ENCODE measurements at places on chromosomes 13 and 19. TPM values are rescaled to one million over a fixed set of nuclear protein-coding genes. Genes with fewer than 3 reads are reported as not detected.

GRCh38 chr13:48858122-48858902 lies 117.4 kb upstream of the FNDC3A start:
- H3K4me1 ChIP-seq: no peaks in the 10 kb centered on the region
- H3K36me3 ChIP-seq: no peaks in the 10 kb centered on the region
- H3K27me3 ChIP-seq: no peaks in the 10 kb centered on the region
- peak overlapping the region; percentile 10 for H3K27ac ChIP-seq

- no peak overlapping the region for H3K27ac ChIP-seq
- H3K4me1 ChIP-seq: no peaks in the 10 kb centered on the region
- no peaks in the 10 kb centered on the region for H3K27me3 ChIP-seq
- DNase-seq: no peak
- no peak overlapping the region for H3K4me3 ChIP-seq
- no peaks in the 10 kb centered on the region for H3K36me3 ChIP-seq
Measured at GRCh38 chr13:109628251-109628699, 158.1 kb downstream of the IRS2 start.

- H3K4me3 ChIP-seq: no peak overlapping the region
- DNase-seq: no peak
- peak overlapping the region; percentile 30 for H3K27ac ChIP-seq
Measured at GRCh38 chr19:11322269-11323024, 17.0 kb downstream of the RAB3D start.

GRCh38 chr13:99442273-99442895 lies 58.9 kb upstream of the TM9SF2 start:
- DNase-seq: no peak
- no peak overlapping the region for H3K27ac ChIP-seq
- H3K4me3 ChIP-seq: no peak overlapping the region
- H3K4me1 ChIP-seq: no peaks in the 10 kb centered on the region
- no peaks in the 10 kb centered on the region for H3K27me3 ChIP-seq

- H3K36me3 ChIP-seq: no peaks in the 10 kb centered on the region
- no peaks in the 10 kb centered on the region for H3K27me3 ChIP-seq
- H3K4me3 ChIP-seq: no peak overlapping the region
- no peaks in the 10 kb centered on the region for H3K4me1 ChIP-seq
Measured at GRCh38 chr13:63501702-63502101, 2086.1 kb upstream of the PCDH20 start.

GRCh38 chr19:50537769-50538230 lies 24.1 kb upstream of the ASPDH start:
- no peak overlapping the region for H3K4me3 ChIP-seq
- DNase-seq: no peak
- H3K27ac ChIP-seq: no peak overlapping the region
- H3K36me3 ChIP-seq: no peaks in the 10 kb centered on the region
- H3K4me1 ChIP-seq: no peaks in the 10 kb centered on the region

GRCh38 chr13:99057310-99057975 lies 79.6 kb upstream of the DOCK9 start:
- H3K4me3 ChIP-seq: no peak overlapping the region
- DNase-seq: no peak
- no peaks in the 10 kb centered on the region for H3K36me3 ChIP-seq
- H3K4me1 ChIP-seq: no peaks in the 10 kb centered on the region
- peak overlapping the region; percentile 9 for H3K27ac ChIP-seq
- H3K27me3 ChIP-seq: no peaks in the 10 kb centered on the region

- H3K36me3 ChIP-seq: no peaks in the 10 kb centered on the region
- no peak for DNase-seq
- no peak overlapping the region for H3K4me3 ChIP-seq
- H3K4me1 ChIP-seq: no peaks in the 10 kb centered on the region
- H3K27ac ChIP-seq: no peak overlapping the region
Measured at GRCh38 chr13:102587916-102588315, 8.9 kb upstream of the TPP2 start.

DNA sequence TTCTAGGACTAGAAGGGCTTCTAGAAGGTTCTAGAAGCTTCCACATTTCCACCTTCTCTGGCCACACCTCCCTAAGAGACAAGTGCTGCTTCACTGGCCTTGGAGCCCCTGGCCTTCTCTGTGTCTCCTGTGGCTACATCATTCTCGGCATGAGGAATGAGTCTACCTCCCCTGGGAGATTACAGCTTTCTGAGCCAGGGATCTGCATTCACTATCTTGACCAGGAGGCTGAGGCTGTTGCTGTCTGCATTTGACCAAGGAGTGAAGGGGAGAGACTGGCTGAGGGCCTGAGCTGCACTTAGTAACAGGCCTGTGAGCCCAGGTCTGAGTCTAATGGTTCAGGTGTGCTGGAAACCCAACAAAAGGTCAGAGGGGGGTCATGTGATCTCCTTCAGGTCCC lies 5.3 kb downstream of the CPAMD8 start:
- no peak for DNase-seq
- H3K27me3 ChIP-seq: no peaks in the 10 kb centered on the region

DNA sequence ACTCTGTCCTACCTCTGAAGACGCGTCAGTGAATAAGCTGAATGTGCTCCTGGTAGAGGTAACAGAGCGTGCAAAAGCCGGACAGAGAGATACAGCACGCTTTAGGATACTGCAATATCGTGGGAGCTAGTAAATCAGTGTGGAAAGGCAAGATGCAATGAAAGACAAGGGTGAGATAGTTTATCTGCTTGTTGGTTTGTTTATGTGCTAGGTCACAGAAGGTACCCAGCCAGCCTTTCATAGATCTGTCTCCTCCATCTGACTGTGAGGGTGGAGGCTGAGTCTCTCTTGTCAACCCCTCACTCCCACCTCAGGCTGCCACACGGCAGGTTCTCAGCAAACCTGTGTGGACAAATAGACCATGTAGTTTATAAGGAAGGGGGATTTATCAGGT lies 904 bp upstream of the GIPC1 start:
- H3K27ac ChIP-seq: peak overlapping the region; percentile 80
- H3K4me3 ChIP-seq: peak overlapping the region; percentile 65
- no peaks in the 10 kb centered on the region for H3K4me1 ChIP-seq
- H3K27me3 ChIP-seq: no peaks in the 10 kb centered on the region

DNA sequence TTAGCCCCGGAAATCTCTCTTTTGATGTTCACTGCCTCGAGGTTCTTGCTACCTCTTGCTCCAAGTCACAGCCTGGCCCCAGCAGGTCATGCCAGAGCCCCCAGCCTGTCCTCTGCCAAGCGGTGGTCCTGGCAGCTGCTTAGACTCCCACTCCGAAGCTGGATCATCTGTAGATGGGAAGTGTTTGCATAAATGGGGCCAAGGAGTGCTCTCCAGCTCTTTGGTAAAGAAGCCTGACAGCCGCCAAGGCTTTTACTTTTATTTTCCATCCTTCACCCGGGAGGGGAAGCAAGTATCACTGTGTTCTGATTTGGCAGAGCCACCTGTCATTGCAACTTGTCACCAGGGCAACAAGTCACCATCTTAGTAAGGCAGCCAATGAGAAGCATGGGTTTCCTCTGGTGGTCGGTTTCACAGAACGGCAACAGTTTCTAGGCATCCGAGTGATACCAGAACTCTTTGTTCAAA lies 10.6 kb upstream of the RETN start:
- H3K4me3 ChIP-seq: no peak overlapping the region
- no peaks in the 10 kb centered on the region for H3K27me3 ChIP-seq
- H3K27ac ChIP-seq: no peak overlapping the region
- H3K4me1 ChIP-seq: no peaks in the 10 kb centered on the region
- no peaks in the 10 kb centered on the region for H3K36me3 ChIP-seq
- no peak for DNase-seq

DNA sequence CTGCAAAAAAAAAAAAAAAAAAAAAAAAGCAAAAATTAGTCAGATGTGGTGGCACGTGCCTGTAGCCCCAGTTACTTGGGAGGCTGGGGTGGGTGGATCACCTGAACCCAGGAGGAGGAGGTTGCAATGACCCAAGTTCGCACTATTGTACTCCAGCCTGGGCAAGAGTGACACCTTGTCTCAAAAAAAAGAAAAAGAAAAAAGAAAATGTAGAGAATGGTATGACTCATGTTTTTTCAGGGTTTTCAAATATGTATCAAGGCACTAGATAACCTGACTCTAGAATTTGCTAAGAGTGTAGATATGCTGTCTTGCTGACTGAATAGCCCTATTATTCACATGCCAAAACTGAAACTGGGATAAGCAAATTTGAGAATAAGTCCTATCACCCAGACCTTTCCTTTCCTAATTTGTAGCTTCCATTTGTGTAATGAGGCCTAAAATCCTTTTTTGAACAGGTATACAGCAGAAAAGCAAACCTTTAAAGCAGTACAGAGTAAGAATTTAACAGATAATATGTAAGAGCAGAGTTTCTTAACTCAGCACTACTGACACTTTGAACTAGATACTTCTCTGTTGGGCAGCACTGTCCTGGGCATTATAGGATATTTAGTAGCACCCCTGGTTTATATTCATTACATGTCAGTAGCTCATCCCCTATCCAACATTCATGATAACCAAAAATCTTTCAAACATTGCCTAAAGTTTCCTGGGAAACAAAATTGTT lies 108.6 kb downstream of the ELF1 start:
- DNase-seq: no peak
- H3K4me3 ChIP-seq: no peak overlapping the region
- H3K27ac ChIP-seq: no peak overlapping the region
- H3K4me1 ChIP-seq: no peaks in the 10 kb centered on the region
- H3K36me3 ChIP-seq: no peaks in the 10 kb centered on the region
- H3K27me3 ChIP-seq: no peaks in the 10 kb centered on the region

GRCh38 chr19:34337739-34338138 lies 27.3 kb upstream of the GPI start:
- no peaks in the 10 kb centered on the region for H3K4me1 ChIP-seq
- DNase-seq: no peak

DNA sequence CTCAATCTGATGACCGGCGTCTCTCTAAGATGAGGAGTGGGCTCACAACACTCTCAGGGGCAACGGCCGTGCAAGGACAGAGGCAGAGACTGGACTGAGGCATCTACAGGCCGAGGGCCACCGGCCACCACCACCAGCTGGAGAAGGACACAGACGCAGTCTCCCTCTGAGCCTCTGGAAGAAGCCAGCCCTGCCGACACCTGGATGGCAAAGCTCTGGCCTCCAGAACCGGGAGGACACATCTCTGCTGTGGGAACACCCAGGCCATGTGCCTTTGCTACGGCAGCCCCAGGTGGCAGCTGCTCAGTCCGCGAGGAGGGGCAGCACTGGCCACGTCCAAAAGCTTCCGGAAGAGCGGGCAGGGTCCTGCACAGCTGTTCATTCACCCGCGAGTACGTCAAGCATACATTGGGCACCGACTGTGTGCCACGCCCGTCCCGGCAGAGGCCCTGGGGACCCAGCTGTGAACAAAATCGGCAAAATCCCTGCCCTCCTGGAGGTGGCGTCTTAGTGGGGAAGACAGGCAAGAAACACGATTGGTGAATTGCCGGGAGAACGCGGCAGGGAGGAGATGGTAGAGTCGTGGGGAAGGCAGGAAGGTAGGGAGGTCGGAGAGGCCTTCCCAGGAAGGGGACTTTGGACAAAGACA lies 17.1 kb downstream of the C2CD4C start:
- no peak overlapping the region for H3K27ac ChIP-seq
- no peaks in the 10 kb centered on the region for H3K27me3 ChIP-seq
- H3K36me3 ChIP-seq: no peaks in the 10 kb centered on the region

DNA sequence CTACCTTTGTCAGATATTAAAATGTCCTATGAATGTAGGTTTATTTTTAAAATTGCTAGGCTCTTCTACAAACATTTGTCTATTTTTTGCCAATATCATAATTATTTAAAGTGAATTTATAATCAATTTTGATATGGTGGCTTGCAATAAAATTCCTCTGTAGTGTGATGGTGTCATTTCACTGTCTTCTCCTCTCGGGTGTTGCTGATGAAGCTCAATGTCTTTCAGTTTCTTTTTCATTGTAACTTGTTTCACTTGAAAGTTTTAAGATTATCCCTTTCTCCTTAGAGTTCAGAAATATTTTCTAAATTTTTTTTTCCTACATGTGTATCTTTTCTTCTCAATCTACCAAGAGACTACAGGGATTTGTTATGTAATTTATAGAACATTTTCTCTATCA lies 267.1 kb upstream of the EDNRB start:
- H3K4me3 ChIP-seq: no peak overlapping the region
- no peaks in the 10 kb centered on the region for H3K36me3 ChIP-seq
- H3K4me1 ChIP-seq: no peaks in the 10 kb centered on the region
- no peak for DNase-seq
- no peaks in the 10 kb centered on the region for H3K27me3 ChIP-seq
- H3K27ac ChIP-seq: no peak overlapping the region

DNA sequence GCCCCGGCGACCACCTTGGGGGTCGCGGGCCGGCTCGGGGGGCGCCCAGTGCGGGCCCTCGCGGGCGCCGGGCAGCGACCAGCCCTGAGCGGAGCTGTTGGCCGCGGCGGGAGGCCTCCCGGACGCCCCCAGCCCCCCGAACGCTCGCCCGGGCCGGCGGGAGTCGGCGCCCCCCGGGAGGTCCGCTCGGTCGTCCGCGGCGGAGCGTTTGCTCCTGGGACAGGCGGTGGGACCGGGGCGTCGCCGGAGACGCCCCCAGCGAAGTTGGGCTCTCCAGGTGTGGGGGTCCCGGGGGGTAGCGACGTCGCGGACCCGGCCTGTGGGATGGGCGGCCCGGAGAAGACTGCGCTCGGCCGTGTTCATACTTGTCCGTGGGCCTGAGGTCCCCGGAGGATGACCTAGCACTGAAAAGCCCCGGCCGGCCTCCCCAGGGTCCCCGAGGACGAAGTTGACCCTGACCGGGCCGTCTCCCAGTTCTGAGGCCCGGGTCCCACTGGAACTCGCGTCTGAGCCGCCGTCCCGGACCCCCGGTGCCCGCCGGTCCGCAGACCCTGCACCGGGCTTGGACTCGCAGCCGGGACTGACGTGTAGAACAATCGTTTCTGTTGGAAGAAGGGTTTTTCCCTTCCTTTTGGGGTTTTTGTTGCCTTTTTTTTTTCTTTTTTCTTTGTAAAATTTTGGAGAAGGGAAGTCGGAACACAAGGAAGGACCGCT lies 729 bp downstream of the STK11 start:
- no peaks in the 10 kb centered on the region for H3K36me3 ChIP-seq
- no peaks in the 10 kb centered on the region for H3K27me3 ChIP-seq
- DNase-seq: no peak
- peak overlapping the region; percentile 65 for H3K27ac ChIP-seq
- peaks cover 10% of the 10 kb centered on the region for H3K4me1 ChIP-seq

DNA sequence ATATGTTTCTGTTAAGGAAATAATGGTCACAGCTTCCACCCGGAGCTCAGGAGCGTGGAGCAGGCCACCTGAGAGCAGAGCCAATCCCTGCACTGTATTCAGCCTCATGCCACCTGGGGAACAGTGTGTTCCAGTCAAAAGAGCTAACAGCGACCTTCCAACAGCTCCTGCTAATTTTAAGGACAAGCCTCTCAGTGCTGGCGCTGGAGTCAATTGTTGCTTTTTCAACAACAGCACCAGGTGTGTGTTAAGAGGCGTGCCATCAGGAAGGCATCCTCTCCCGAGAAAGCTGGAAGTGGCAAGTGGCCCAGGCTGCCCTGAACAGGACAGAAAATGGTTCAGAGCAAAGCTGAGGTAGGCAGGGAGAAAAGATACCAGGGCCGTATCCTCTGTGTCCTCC lies 102.0 kb downstream of the CACNA1A start:
- no peak for DNase-seq
- no peak overlapping the region for H3K4me3 ChIP-seq
- no peaks in the 10 kb centered on the region for H3K4me1 ChIP-seq
- H3K36me3 ChIP-seq: no peaks in the 10 kb centered on the region
- H3K27ac ChIP-seq: no peak overlapping the region

- no peaks in the 10 kb centered on the region for H3K36me3 ChIP-seq
- H3K27ac ChIP-seq: no peak overlapping the region
- no peaks in the 10 kb centered on the region for H3K27me3 ChIP-seq
- no peak for DNase-seq
- H3K4me3 ChIP-seq: no peak overlapping the region
- no peaks in the 10 kb centered on the region for H3K4me1 ChIP-seq
Measured at GRCh38 chr13:45833663-45834375, 17.7 kb downstream of the SIAH3 start.

The ZNF208 gene
- 21.0 TPM for total RNA-seq

The GARIN5B gene
- 0.18 TPM for total RNA-seq

The TMEM238 gene
- total RNA-seq: not detected

The RNF113B gene
- not detected for total RNA-seq

The CPAMD8 gene
- 18.3 TPM for total RNA-seq

The TYROBP gene
- total RNA-seq: 13.0 TPM

The ATCAY gene
- not detected for total RNA-seq

The MAMSTR gene
- total RNA-seq: 3.0 TPM
